ENCODE measurements at places on chromosomes 3 and 15. TPM values are rescaled to one million over a fixed set of nuclear protein-coding genes. Genes with fewer than 3 reads are reported as not detected.

GRCh38 chr3:140011611-140012277 lies 76.8 kb downstream of the CLSTN2 start:
- DNase-seq, result no peak

Gene FOXB1
- not detected for total RNA-seq

DNA sequence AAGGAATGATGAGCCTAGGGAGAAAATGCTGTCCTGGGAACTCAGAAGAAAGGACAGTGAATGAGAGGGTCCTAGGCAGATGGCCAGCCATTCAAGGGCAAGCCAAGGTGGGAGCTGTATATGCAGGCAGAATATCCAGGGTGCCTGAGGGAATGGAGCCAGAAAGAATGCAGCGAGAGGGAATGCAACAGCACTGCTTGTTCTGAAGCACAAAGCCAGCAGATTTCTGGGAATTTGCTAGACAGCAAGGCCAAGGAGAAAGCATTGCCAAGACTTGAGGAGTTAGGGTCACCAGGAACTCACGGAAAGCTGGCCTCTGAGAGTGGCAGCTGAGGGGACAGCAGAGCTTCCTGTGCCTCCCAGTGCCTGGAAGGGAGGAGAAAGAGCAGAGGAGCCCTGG lies 200.6 kb downstream of the MYRIP start:
- DNase-seq, result no peak

DNA sequence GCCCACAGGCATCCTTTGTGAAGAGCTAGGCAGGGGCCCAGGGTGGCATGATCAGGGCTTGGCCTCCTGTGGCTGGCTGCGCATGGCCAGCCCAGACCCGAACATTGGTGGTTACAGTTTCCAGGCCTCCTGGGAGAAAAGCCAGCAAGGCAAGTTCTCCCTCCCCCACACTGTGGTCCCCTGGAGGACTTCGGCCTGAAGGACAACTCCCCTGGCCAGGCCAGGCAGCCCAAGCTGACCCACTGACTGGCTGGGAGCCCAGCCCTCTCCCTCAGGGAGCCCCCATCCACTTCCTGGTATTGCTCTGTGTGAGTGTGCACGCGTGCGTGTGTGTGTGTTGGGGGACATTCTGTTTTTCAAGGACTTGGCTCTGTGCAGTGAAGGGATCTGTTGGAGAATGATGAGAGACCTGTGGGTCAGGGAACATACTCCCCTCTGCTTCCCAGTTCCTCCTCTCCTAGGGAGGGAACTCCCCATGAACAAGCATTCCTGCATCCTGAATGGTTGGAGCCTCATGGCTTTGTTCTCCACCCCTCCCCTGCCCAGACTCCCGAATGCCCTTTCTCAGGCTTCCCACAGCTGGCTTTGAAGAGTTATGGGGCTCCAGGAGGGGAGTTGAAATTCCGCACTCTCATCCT lies 29.5 kb downstream of the CORO2B start:
- peak; percentile 48 for DNase-seq

DNA sequence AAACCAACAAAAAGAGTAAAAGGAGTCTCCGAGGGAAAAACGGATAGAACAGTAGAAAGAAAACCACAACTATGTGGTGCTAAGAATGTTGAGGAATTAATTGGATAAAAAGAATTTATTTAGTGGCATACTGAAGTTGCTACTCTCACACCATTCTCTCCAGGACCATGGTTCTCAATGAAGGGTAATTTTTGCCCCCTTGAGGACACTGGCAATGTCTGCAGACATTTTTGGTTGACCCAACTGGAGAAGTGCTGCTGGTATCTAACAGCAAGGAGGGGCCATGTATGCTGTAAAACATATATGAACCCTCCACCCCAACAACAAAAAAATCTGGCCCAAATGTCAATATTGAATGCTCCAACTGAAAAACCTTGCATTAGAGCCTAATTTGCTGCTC lies 85.9 kb upstream of the CSPG5 start:
- no peak for DNase-seq

DNA sequence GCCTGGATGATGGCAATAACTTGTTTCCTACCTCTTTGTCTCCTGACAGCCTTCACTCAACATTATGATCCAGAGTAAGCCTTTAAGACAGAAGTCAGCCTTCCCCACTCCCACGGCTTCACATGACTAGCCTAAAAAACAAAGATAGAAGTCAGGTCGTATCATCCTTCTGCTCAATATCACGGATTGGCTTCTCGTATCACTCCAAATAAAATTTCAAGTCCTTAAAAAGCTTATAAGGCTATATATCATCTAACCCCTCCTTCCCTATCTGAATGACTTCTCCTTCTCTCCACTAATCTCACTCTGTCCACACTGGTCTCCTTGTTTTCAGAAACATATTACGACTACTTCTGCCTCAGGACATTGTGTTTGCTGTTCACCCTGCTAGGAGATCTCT lies 47.7 kb upstream of the AP4E1 start:
- DNase-seq, result no peak

DNA sequence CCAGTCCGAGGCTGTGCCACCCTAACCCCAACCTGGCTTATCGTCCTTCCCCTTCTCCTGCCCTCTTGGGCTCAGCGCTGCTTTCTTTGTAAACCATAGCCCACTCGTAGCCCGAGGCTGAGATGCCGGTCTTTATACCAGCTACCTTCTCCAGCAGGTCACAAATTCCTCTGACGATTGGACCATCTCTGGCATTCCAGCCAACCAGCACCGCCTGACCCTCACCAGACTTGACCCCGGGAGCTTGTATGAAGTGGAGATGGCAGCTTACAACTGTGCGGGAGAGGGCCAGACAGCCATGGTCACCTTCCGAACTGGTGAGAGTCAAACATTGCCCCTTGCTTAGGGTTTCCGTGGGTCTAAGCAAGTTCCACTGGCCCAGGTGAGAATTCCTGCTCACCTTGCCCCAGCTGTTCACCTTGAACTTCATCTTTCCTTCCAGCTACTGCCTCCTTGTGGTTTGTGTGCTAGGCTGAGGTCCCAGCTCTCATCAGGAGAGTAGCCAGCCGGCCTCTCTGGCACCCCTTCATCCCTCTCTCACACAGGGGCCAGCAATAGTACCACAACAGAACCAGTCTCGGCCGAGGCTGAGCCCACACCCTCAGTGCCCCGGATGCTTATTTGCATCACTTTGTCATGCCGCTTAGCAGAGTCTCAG lies 66.7 kb downstream of the BOC start:
- DNase-seq, result no peak

- no peak for DNase-seq
These were observed 27.8 kb downstream of the BMF start for GRCh38 chr15:40080847-40081246.

Gene GOLGA8O
- total RNA-seq, result not detected

DNA sequence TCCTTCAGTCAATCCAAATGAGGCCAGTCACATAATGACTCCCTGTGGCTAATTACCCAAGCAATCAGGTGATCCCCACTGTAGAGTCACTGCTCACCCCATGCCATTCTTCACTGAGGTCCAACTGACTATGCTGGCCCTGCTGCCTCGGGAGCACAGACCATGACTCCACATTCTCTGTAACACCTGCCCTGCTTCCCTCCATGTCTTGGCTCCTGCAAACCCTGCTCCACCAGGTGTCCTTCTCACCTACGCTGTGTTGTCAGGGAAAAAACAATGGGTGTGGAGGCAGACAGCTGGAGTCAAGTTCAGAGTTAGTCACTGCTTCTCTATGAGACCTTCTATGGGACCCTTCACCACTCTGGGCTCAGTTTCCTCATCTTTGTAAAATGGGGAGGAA lies 6.1 kb upstream of the SFMBT1 start:
- no peak for DNase-seq

- no peak for DNase-seq
These were observed 179.7 kb upstream of the BHLHE40 start for GRCh38 chr3:4799266-4800256.

Gene SHC4
- total RNA-seq, result 0.63 TPM

Gene MCTP2
- 21.4 TPM for total RNA-seq

Gene FEM1B
- 90.9 TPM for total RNA-seq

DNA sequence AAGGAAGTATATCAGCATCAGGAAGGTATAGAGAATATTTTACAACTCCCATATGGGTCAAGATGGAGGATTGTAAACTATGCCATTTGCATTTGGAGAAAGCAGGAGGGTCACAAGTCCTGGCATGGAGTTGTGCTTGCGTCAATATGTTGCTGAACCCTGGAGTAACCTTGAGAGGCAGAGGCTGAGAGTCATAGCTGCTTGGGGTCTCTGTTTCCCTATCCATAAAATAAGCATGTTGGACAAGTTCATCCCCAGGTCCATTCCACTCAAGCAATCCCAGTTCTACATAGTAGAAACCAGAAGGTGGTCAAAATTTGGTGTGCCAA lies 273.6 kb downstream of the MECOM start:
- DNase-seq, result no peak

- no peak for DNase-seq
These were observed 61.6 kb upstream of the CTNNB1 start for GRCh38 chr3:41137686-41138111.

- no peak for DNase-seq
These were observed 31.2 kb downstream of the BCHE start for GRCh38 chr3:165805946-165806561.

Gene TMC3
- 0.10 TPM for total RNA-seq

Gene CPN2
- total RNA-seq, result not detected

DNA sequence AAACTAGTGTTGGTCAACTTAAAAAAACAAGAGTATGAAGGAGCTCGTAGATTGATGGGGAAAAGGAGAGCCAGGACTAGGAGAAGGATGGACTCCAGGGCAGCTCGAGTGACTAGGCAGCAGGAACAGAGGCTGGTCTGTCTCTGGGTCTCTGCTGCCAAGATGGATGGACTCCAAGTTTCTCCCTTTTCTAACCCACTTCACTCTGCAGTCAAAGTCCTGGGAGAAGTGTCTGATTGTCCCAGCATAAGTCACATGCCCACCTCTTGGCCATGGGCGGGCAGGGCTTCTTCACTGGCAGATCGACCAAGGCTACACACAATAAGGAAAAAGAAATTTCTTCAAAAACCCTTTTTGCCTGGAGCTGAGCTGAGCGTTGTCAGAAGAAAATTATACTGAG lies 9.2 kb upstream of the EPB42 start:
- DNase-seq, result no peak

- DNase-seq, result peak; percentile 23
These were observed 94.5 kb upstream of the DLG1 start for GRCh38 chr3:197392961-197393360.

Gene LSAMP
- total RNA-seq, result 2.8 TPM

Gene TEX55
- total RNA-seq, result not detected

DNA sequence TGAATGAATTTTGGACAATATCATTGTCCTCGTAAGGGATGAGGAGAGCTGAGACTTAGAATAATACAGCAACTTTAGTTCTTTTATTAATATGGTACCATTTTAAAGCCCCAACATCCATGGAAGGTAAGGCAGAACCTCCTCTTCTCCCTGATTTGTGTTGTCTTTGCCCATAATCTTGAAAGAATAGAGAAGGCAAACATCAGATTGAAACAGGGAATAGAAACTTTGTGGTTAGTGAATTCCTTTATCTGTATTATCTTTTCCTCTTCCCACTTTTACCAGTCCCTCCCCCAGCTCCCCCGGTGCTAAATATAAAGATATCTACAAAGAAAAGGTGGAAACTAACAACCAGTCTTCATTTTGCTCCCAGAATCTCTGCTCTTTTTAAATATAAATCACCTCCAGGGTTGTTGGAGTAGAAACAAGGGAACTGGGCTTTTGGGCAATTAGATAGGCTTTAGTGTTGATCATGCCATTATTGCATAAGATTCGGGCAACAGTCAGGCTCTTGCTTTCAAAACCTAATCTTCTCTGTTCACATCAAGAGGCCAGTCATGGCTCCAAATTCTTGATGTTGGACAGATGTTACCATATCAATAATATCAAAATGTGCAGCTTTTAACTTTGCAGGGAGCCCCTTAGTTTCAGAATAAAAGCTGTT lies 32.5 kb downstream of the ITPR1 start:
- DNase-seq, result no peak

DNA sequence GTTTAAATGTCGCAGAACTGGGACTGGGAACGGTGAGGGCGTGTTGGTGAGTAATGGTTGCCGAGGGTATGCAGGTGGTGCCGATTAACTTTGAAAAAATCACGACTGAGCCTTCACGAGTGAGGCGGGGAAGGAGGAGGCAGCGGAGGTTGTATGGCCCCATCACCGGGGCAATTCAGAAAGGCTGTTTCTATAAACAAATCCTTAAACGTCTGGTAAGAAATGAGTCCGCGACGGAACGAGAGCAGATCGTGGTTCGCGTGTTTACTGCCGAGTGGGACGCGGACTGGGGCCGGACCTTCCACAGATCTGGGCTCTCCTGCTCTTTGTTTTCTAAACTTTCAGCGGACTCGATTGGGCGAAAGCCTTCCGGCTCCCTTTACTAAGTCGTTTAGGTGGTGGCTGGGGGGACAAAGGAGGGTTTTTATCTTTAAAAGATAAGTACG lies 2.7 kb downstream of the IGF1R start:
- DNase-seq, result no peak

Gene KY
- total RNA-seq, result 55.5 TPM

- DNase-seq, result no peak
These were observed 140.4 kb downstream of the PCCB start for GRCh38 chr3:136390574-136390973.

GRCh38 chr3:156431334-156432124 lies 123.4 kb downstream of the SSR3 start:
- DNase-seq, result no peak

Gene SPTSSB
- total RNA-seq, result 105 TPM

Gene CHDH
- total RNA-seq, result 14.9 TPM

GRCh38 chr3:29453284-29454001 lies 172.6 kb downstream of the RBMS3 start:
- peak; percentile 83 for DNase-seq
